Mesothelial cell of epicardium (in vitro differentiated cells): ENCODE measurements at places on chromosomes 7 and 10. TPM values are rescaled to one million over a fixed set of nuclear protein-coding genes. Genes with fewer than 3 reads are reported as not detected.

DNA sequence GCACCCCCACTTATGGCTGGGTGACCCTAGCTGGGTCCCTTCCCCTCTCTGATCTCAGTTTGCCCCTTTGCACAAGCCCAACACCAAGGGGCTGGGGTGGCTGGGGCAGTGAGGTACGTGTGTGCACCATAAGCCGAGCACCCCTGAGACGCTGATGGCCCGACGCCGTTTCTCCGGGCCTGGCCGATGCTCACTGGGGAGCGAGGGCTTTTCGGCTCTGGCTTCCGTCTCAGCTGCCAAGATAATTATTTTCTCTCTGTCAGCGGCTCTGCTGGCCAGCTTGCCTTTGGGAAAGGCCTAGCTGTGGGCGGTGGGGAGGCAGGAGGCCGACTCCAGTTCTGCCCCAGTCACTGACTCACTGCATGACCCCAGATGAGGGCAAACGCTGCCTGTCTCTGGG, 91.0 kb downstream of the ZMIZ1 start:
- H3K4me3 ChIP-seq: no peak overlapping the region
- peaks cover 4% of the 10 kb centered on the region for H3K36me3 ChIP-seq
- H3K4me1 ChIP-seq: peaks cover 60% of the 10 kb centered on the region
- no peak for DNase-seq
- H3K27me3 ChIP-seq: no peaks in the 10 kb centered on the region

DNA sequence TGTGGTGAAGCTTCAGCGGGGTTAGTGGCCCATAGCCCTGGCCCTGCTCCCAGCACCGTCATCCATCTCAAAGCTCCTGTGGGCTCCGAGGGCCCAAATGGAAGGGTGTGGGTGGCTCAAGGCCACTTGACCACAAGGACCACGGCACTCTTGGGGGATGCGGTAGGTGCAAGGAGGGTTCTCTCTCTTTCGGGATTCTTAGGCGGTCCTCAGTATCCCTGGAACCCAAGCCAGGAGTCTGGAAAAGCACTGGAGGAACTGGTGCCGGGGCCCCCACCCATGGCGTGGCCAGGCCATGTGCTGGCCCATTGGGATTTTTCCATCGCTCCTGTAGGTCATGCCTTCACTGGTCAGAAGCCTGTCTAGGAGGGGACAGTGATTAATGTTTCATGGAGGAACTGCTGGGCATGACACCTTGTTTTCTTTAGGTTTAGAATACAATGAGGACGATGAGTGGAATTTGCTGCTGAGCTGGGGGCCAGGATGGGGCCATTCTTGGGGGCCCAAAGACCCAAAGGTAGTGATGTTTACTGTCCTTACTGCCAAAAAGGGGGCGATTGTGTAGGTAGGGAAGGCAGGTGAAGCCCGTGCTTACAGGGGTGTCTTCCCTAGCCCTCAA, 16.7 kb downstream of the AQP1 start:
- H3K36me3 ChIP-seq: no peaks in the 10 kb centered on the region
- no peaks in the 10 kb centered on the region for H3K27me3 ChIP-seq
- no peak overlapping the region for H3K27ac ChIP-seq
- no peak overlapping the region for H3K4me3 ChIP-seq
- peak; percentile 33 for DNase-seq

- H3K4me3 ChIP-seq: no peak overlapping the region
- DNase-seq: no peak
- H3K4me1 ChIP-seq: no peaks in the 10 kb centered on the region
- no peaks in the 10 kb centered on the region for H3K36me3 ChIP-seq
These were observed 31.0 kb upstream of the MKI67 start for GRCh38 chr10:128156999-128157755.

- peak overlapping the region; percentile 34 for H3K27ac ChIP-seq
- H3K27me3 ChIP-seq: no peaks in the 10 kb centered on the region
- H3K4me1 ChIP-seq: peaks cover 8% of the 10 kb centered on the region
- H3K36me3 ChIP-seq: peaks cover 34% of the 10 kb centered on the region
- no peak overlapping the region for H3K4me3 ChIP-seq
- no peak for DNase-seq
These were observed 57.6 kb downstream of the USP6NL start for GRCh38 chr10:11553773-11554381.

GRCh38 chr10:51014680-51015389, 59.5 kb upstream of the PRKG1 start:
- no peaks in the 10 kb centered on the region for H3K36me3 ChIP-seq
- H3K27me3 ChIP-seq: no peaks in the 10 kb centered on the region
- no peak overlapping the region for H3K4me3 ChIP-seq
- DNase-seq: no peak
- H3K4me1 ChIP-seq: peaks cover 9% of the 10 kb centered on the region
- no peak overlapping the region for H3K27ac ChIP-seq

GRCh38 chr10:133110133-133110532, 22.4 kb downstream of the ADGRA1 start:
- H3K27ac ChIP-seq: no peak overlapping the region
- peaks cover 1% of the 10 kb centered on the region for H3K27me3 ChIP-seq
- H3K36me3 ChIP-seq: no peaks in the 10 kb centered on the region
- no peak overlapping the region for H3K4me3 ChIP-seq
- H3K4me1 ChIP-seq: no peaks in the 10 kb centered on the region

GRCh38 chr7:45881280-45881758, 7.0 kb upstream of the IGFBP1 start:
- H3K27me3 ChIP-seq: peaks cover 24% of the 10 kb centered on the region
- H3K27ac ChIP-seq: no peak overlapping the region
- H3K4me1 ChIP-seq: no peaks in the 10 kb centered on the region
- DNase-seq: no peak

DNA sequence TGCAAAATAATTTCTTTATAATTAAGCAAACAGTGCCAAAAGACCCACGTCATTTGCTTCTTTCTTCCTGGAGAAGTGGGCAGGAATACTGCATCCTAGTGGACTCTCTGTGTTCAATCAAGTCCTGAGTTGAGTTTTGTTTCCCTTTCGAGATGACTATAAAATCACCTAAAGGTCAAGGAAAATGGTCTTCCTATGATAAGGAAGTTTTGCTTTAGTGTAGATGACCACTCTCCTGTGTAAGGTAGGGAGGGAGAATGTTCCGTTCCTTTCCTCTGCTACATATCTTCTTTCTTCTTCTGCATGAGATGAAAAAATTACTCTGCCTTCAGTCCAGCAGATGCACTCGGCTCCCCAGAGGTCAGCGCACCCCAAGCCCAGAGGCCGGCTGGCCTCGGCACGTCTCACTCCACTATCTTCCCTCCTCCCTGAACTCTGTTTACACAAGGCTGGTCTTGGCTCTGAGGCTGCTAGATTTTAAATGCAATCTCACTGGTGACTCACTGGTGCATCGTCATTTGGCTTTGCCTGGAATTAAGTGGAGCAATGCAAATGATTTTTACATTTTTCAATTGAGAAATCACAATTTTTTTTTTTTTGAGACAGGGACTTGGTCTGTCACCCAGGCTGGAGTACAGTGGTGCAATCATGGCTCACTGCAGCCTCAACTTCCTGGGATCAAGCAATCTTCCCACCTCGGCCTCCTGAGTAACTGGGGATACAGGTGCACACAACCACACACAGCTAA, 18.6 kb upstream of the VDAC2 start:
- H3K4me1 ChIP-seq: peaks cover 6% of the 10 kb centered on the region
- H3K27me3 ChIP-seq: no peaks in the 10 kb centered on the region
- H3K27ac ChIP-seq: peak overlapping the region; percentile 63
- peaks cover 9% of the 10 kb centered on the region for H3K36me3 ChIP-seq
- DNase-seq: no peak

DNA sequence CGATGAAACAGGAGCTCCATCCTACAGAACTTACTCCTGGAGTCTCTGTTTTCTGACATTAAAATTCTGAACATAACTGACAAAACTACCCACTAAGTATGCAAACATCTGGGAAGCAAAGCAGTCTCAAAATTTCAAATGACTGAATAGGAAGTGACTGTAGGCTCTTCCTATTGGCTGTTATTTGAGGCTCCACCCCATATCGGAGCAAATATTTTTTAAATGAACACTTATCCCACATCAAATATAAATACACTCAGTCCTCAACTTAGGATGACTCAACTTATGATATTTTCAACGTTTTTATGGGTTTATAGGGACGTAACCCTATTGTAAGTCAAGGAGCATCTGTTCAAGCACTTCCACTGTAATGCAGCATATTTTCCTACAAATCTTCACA, 8.8 kb downstream of the HSPA12A start:
- H3K27ac ChIP-seq: no peak overlapping the region
- H3K27me3 ChIP-seq: peaks cover 39% of the 10 kb centered on the region
- H3K36me3 ChIP-seq: no peaks in the 10 kb centered on the region
- H3K4me1 ChIP-seq: peaks cover 2% of the 10 kb centered on the region

DNA sequence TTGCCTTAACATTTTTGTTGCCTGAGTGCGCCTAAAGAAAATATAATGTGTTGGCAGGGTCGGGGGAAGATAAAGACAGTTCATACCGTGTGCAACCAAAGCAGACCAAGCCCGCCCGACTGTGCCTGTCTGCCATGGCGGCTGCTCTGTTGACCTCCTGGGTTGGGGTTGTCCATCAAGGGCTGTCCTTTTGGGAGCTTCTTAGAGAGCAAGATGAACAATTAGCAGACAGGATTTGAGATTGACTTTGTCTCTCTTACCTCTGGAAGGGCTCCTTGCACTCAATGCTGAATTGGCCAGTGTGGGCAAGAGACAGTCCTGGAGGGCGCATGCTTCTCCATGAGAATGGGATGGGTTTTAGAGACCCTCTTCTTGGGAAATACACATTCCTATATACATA, 319.6 kb downstream of the GLRX3 start:
- peaks cover 45% of the 10 kb centered on the region for H3K27me3 ChIP-seq
- no peak for DNase-seq
- no peak overlapping the region for H3K27ac ChIP-seq
- H3K4me3 ChIP-seq: no peak overlapping the region
- H3K36me3 ChIP-seq: no peaks in the 10 kb centered on the region
- H3K4me1 ChIP-seq: no peaks in the 10 kb centered on the region

- peaks cover 6% of the 10 kb centered on the region for H3K4me1 ChIP-seq
- H3K27ac ChIP-seq: no peak overlapping the region
- no peaks in the 10 kb centered on the region for H3K36me3 ChIP-seq
- no peaks in the 10 kb centered on the region for H3K27me3 ChIP-seq
These were observed 255.9 kb downstream of the KCNMA1 start for GRCh38 chr10:77381750-77382149.

GRCh38 chr7:5500056-5500776, 76.6 kb upstream of the TNRC18 start:
- no peak overlapping the region for H3K27ac ChIP-seq
- H3K36me3 ChIP-seq: peaks cover 18% of the 10 kb centered on the region
- DNase-seq: no peak
- H3K4me1 ChIP-seq: peaks cover 8% of the 10 kb centered on the region
- no peak overlapping the region for H3K4me3 ChIP-seq
- no peaks in the 10 kb centered on the region for H3K27me3 ChIP-seq

GRCh38 chr10:48604039-48604990, 558 bp downstream of the ARHGAP22 start:
- no peaks in the 10 kb centered on the region for H3K36me3 ChIP-seq
- no peak overlapping the region for H3K27ac ChIP-seq
- H3K4me1 ChIP-seq: peaks cover 2% of the 10 kb centered on the region
- peak; percentile 31 for DNase-seq
- peak overlapping the region; percentile 59 for H3K4me3 ChIP-seq
- H3K27me3 ChIP-seq: peaks cover 78% of the 10 kb centered on the region

DNA sequence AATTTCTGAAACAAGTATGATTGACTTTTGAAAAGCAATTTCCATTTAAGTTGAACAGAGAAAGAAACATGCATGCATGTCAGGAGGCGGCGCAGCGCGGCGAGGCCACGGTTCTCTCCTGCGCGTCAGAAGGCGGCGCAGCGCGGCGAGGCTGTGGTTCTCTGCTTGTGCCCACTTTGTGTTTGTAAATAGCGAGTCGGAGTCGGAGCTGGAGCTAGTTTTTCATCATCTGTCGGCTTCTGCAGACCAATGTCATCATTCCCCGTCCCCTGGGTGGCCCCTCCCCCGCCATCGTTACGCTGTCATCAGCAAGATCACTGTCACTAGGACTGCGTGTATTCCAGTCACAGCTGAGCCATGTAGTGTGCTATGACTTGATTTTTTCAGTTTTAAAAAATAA, 49.2 kb downstream of the INPP5A start:
- H3K36me3 ChIP-seq: peaks cover 7% of the 10 kb centered on the region
- DNase-seq: no peak
- no peaks in the 10 kb centered on the region for H3K27me3 ChIP-seq
- H3K4me1 ChIP-seq: peaks cover 29% of the 10 kb centered on the region

- H3K27me3 ChIP-seq: no peaks in the 10 kb centered on the region
- peaks cover 84% of the 10 kb centered on the region for H3K4me1 ChIP-seq
- no peak for DNase-seq
- H3K36me3 ChIP-seq: no peaks in the 10 kb centered on the region
- peak overlapping the region; percentile 25 for H3K4me3 ChIP-seq
- H3K27ac ChIP-seq: peak overlapping the region; percentile 95
These were observed 8.2 kb downstream of the PRXL2A start for GRCh38 chr10:80416479-80417098.

DNA sequence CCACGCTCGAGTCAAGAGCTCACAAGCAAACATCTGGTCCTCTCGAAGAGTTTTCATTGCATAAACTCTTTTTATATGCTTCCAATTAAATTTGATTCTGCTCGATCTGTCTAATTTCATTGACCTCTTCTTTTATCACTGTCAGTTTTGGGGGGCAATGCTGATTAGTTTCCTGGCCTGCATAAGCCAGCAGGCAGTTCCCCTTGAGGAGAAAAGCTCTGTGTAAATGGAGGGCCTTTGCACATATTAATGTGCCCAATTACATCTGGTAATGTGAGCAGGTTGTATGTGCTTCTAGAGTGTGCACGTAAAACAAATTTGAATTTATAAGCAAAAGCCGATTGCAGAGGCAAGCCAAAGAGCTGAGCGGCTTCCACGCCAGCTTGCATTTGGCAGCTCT, 210.3 kb downstream of the ABCA13 start:
- no peaks in the 10 kb centered on the region for H3K4me1 ChIP-seq
- H3K36me3 ChIP-seq: no peaks in the 10 kb centered on the region
- H3K27me3 ChIP-seq: peaks cover 13% of the 10 kb centered on the region

GRCh38 chr10:45553155-45553554, 119.4 kb downstream of the ZFAND4 start:
- H3K27ac ChIP-seq: no peak overlapping the region
- no peak for DNase-seq
- H3K4me3 ChIP-seq: no peak overlapping the region
- H3K27me3 ChIP-seq: no peaks in the 10 kb centered on the region
- H3K36me3 ChIP-seq: no peaks in the 10 kb centered on the region
- H3K4me1 ChIP-seq: peaks cover 9% of the 10 kb centered on the region

GRCh38 chr7:139407555-139407954, 47.9 kb downstream of the LUC7L2 start:
- H3K4me1 ChIP-seq: no peaks in the 10 kb centered on the region
- peaks cover 55% of the 10 kb centered on the region for H3K36me3 ChIP-seq
- H3K27ac ChIP-seq: no peak overlapping the region

- no peak for DNase-seq
- H3K27me3 ChIP-seq: peaks cover 12% of the 10 kb centered on the region
- peaks cover 10% of the 10 kb centered on the region for H3K4me1 ChIP-seq
- H3K27ac ChIP-seq: no peak overlapping the region
These were observed 156.9 kb upstream of the GDF10 start for GRCh38 chr10:47143072-47143471.

Gene CYP3A5
- total RNA-seq: 9.0 to 10.1 TPM (median 9.2 TPM) in 3 replicates

Gene BEND7
- 37.9 to 40.7 TPM (median 38.2 TPM) in 3 replicates for total RNA-seq

Gene TES
- 131 to 146 TPM (median 137 TPM) in 3 replicates for total RNA-seq

Gene VENTX
- 0.07 to 0.09 TPM in 2 of 3 replicates, not detected in the other for total RNA-seq

Gene CAMK2B
- total RNA-seq: 1.8 to 1.9 TPM (median 1.9 TPM) in 3 replicates

Gene FGL2
- total RNA-seq: 0.05 TPM in 1 of 3 replicates, not detected in the others

Gene NPTX2
- 0.70 to 1.4 TPM (median 1.1 TPM) in 3 replicates for total RNA-seq

Gene NRG3
- total RNA-seq: 0.42 to 0.74 TPM (median 0.57 TPM) in 3 replicates

Gene GFRA1
- 38.7 to 42.4 TPM (median 40.8 TPM) in 3 replicates for total RNA-seq
